ENCODE measurements at places on chromosomes 12 and 14. TPM values are rescaled to one million over a fixed set of nuclear protein-coding genes. Genes with fewer than 3 reads are reported as not detected.

CPSF2 gene
- 30.0 TPM for polyA plus RNA-seq

MYF5 gene
- not detected for polyA plus RNA-seq

SPTB gene
- polyA plus RNA-seq, result 0.50 TPM

SLC38A4 gene
- not detected for polyA plus RNA-seq

GALNT16 gene
- 23.2 TPM for polyA plus RNA-seq

BAZ1A gene
- 0.31 TPM for polyA plus RNA-seq

Measured in Purkinje cell (primary cell).